Neural crest cell (in vitro differentiated cells): ENCODE measurements at places on chromosomes 7 and 10. TPM values are rescaled to one million over a fixed set of nuclear protein-coding genes. Genes with fewer than 3 reads are reported as not detected.
A peak's percentile ranks its signal among the peaks of the same experiment; 100 is the strongest.

Gene GPR26
- not detected in 2 replicates for total RNA-seq

DNA sequence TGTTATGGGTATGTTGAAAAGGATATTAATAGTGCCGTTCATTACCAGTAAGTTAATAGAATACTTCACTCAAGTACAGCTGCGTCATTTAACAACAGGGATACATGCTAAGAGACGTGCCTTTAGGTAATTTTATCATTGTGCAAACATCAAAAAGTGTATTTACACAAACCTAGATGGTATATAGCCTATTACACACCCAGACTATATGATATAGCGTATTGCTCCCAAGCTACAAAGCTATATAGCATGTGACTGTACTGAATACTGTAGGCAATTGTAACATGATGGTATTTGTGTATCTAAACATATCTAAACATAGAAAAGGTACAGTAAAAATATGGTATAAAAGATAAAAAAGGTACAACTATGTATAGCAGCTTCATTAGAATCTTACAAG is 11.1 kb upstream of the PRKG1 start:
- no peak overlapping the region for H3K27ac ChIP-seq
- H3K36me3 ChIP-seq, result peaks cover 3% of the 10 kb centered on the region
- H3K4me1 ChIP-seq, result no peaks in the 10 kb centered on the region
- H3K27me3 ChIP-seq, result no peaks in the 10 kb centered on the region
- no peak overlapping the region for H3K4me3 ChIP-seq
- DNase-seq, result no peak

Gene HTR7
- total RNA-seq, result 0.09 TPM in 1 of 2 replicates, not detected in the other

GRCh38 chr7:32479574-32480200 is 10.5 kb downstream of the LSM5 start:
- no peaks in the 10 kb centered on the region for H3K36me3 ChIP-seq
- peak; percentile 28 for DNase-seq
- no peak overlapping the region for H3K4me3 ChIP-seq
- H3K4me1 ChIP-seq, result peaks cover 13% of the 10 kb centered on the region
- H3K27ac ChIP-seq, result no peak overlapping the region

Gene FRMPD2
- total RNA-seq, result 0.26 TPM in 1 of 2 replicates, not detected in the other

DNA sequence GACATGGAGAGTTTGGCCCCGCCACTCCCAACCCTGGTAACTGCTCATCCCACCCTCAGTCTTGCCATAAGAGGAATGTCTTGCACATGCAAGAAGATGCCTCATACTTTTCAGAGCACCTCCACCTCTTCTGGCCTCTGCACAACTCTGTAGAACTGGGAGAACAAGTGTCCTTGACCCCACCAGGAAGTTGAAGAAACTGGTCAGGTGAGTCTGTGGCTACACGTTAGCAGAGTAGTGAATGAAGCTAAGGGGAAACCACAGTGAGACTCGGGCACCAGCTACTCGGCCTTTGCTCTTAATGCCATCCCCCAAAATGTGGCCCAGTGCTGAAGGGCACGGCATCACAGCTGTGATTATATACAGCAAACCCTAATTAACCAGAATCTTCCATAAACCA is 110.1 kb downstream of the ARID5B start:
- peaks cover 10% of the 10 kb centered on the region for H3K4me1 ChIP-seq
- DNase-seq, result no peak
- no peak overlapping the region for H3K4me3 ChIP-seq
